ENCODE measurements at places on chromosomes 4 and X.

DNA sequence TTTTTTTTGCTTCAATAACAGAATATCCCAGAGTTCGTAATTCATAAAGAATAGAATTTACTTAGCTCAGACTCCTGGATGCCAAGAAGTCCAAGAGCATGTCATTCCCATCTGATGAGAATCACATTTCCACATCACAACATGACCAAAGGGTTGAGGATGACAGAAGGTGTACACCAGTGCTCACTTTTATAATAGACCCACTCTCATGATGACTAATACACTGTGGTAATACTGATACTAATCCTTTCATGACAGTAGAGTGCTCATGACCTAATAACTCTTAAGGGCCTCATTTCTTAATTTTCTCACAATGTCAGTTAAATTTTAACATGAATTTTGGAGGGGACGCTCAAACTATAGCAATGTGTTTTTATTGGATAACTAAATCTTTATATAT is 69.2 kb downstream of the ZNF732 start:
- DNase-seq = no peak

- DNase-seq = no peak
Observed at GRCh38 chr4:1871471-1872021, 353 bp downstream of the NSD2 start.

DNA sequence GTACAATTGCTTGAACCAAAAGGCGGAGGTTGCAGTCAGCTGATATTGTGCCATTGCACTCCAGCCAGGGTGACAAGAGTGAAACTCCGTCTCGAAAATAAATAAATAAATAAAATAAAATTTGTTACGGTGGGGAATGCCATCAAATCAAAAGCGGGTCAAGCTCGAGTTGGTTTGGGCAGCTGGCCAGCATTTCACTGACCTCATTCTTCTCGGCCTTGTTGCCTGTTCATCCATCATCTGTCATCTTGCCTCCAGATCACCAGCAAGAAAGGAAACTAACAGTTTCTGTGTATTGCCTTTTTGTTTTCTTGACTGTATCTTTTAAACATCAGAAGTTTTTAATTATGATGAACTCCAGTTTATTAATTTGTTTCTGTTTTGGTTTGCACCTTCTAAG is 31.5 kb upstream of the KLHL2 start:
- DNase-seq = no peak

DNA sequence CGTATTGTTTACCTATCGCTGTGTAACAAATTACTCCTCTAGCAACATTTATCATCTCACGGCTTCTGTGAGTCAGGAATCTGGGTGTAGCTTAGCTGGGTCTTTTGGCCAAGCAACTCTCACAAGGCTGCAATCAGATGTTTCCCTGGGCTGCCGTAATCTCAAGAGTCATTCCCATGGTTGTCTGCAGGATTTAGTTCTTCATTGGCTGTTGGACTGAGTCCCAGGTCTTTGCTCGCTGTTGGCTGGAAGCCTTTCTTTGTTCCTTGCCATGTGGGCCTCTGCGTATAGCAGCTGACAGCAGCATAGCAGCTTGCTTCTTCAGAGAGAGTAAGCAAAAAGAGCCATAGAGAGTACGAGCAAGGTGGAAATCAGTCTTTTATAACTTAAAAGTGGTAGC is 16.8 kb downstream of the POLR2B start:
- no peak for DNase-seq

- peak; percentile 18 for DNase-seq
Observed at GRCh38 chr4:157978680-157979361, 194.0 kb downstream of the GASK1B start.

DNA sequence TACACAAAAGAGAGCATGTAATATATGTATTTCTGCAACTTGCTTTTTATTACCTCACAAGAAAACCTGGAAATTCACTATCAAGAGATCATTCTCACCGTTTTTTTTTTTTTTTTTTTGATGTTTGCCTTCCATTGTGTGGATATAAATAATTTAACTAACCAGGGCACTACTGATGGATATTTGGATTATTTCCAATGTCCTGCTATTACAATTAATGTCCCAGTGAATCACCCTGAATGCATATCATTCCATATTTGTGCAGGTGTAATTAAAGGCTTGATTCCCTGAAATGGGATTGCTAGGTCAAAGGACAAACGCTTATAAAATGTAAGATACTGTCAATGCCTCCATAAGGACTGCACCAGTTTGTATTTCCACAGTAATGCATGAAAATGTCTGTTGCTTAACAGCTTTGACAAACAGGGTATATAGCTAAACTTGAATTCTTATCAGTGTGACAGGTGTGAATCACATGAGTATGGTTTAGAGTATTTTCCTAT is 87.8 kb downstream of the NCAPG start:
- no peak for DNase-seq
